ENCODE measurements at places on chromosomes 16 and 17.

GRCh38 chr17:22461460-22462145, 769.3 kb downstream of the KCNJ18 start:
- DNase-seq: no peak

- DNase-seq: no peak
These were observed 183.5 kb downstream of the PHKB start for GRCh38 chr16:47644661-47645060.

DNA sequence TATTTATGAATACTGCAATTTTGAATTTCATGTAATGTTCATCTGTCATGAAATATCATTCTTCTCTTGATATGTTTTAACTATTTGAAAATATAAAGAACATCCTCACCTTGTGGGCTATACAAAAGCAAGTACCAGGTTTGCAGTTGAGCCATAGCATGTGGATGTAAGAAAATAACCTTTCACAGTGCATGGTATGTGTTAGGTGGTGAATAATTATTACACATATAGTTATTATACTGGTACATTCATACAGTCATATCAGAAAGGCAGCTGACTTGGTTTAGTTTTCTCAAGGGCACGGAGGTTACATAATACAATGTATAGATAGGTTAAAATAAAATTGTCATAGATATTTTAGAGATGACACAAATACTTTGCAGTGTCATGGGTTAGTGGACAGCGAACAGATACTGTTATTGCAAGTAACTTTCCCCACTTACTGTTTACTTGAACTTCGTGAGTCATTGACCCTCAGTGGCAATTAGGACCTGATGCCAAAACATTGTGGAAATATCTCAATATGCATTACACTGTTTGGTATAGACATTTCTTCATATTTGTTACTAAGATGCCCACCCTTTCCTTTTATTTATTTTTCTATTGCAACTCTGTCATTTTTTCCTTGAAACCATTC, 445.4 kb upstream of the GOT2 start:
- no peak for DNase-seq

DNA sequence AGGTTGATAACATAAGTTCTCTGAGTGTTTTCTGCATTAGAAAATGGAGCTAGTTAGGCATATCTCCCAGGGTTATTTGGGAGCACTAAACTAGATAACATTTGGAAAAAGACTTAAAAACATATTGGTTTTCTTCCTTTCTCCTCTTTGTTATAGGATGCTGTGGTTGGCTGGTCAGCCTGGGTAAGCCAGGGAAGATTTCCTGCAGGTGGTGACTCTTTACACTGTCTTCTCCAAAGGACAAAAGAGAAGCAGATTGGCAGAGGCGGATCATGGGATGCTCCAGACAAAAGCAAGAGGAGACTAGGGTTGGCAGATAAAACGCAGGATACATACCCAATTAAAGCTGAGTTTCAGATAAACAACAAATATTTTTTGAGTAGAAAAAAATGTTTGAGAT, 6.2 kb upstream of the CRYBA1 start:
- no peak for DNase-seq

DNA sequence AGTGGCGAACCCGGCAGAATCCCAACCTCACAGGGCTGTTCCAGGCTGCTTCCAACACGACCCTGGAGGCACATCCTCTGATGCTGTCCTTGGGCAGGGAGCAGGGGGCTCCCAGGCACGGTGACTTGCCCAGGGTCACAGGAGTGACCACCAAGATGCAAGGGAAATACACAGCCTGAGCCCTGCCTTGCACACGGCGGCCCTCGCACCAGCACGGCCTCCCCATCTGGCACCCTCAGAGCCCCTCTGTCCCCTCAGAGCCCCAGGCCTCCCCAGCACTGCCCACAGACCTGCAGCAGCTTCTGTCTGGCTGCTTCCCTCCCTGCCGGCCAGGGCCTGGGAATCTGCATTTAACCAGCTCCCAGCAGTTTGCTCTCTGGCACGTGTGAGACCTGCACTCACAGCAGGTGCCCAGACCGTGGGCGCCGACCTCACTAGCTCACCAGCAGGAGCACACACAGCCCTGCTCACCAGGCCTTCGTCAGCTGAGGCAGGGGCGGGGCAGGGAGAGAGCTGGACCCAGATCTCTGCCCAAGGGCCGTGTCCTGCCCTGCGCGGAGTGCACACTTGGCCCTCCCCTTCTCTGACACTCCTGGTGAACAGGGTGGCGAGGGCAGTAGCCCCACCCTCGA, 29.7 kb upstream of the ZC3H18 start:
- no peak for DNase-seq

GRCh38 chr17:2034806-2035540, 5.0 kb downstream of the DPH1 start:
- DNase-seq: no peak

- DNase-seq: no peak
These were observed 1503.7 kb downstream of the CDH11 start for GRCh38 chr16:63617990-63618763.

- no peak for DNase-seq
These were observed 112.6 kb downstream of the IRF8 start for GRCh38 chr16:86011532-86011931.

- no peak for DNase-seq
These were observed 16.1 kb downstream of the DDX42 start for GRCh38 chr17:63790057-63790456.

DNA sequence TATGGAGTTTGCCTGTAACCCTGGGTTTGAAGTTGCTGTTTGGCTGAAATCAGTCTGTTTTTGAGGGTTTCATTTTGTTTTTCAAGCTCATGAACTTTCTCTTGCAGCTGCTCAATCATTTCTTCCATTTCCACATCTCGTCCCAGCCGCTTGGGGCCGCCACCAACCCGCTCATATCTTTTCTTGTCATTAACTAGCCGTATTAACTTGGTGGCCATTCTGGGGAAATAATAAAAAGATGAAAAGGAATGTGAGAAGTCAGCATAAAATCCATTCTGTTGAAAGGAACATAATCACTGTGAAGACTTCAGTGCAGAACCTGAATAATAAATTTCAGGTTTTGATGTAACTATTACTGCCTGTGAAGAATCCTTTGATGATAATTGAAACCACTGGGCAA, 11.5 kb downstream of the RPGRIP1L start:
- no peak for DNase-seq

DNA sequence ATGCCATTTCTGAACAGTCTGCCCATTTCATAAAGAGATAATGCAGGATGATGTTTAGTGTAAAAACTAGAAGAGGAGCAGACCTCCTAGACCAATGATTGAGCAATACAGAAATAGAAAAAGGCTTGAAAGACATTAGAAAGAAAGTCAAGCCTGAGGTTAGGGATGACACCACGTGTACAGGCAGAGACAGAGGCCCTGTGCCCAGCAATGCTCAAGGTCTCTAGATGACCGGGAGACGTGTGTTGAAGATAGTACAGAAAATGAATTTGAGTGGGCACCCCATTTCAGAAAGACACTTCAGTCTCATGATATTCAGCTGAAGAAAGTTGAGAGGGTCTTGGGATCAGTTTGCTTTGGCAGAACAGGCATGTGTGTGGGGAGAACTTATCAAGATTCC, 5.4 kb downstream of the GID4 start:
- no peak for DNase-seq

GRCh38 chr16:27772093-27772825, 222.3 kb downstream of the KATNIP start:
- no peak for DNase-seq

GRCh38 chr17:31413874-31414549, 22.5 kb downstream of the RAB11FIP4 start:
- no peak for DNase-seq

- DNase-seq: no peak
These were observed 33.5 kb downstream of the SRL start for GRCh38 chr16:4208341-4208751.

DNA sequence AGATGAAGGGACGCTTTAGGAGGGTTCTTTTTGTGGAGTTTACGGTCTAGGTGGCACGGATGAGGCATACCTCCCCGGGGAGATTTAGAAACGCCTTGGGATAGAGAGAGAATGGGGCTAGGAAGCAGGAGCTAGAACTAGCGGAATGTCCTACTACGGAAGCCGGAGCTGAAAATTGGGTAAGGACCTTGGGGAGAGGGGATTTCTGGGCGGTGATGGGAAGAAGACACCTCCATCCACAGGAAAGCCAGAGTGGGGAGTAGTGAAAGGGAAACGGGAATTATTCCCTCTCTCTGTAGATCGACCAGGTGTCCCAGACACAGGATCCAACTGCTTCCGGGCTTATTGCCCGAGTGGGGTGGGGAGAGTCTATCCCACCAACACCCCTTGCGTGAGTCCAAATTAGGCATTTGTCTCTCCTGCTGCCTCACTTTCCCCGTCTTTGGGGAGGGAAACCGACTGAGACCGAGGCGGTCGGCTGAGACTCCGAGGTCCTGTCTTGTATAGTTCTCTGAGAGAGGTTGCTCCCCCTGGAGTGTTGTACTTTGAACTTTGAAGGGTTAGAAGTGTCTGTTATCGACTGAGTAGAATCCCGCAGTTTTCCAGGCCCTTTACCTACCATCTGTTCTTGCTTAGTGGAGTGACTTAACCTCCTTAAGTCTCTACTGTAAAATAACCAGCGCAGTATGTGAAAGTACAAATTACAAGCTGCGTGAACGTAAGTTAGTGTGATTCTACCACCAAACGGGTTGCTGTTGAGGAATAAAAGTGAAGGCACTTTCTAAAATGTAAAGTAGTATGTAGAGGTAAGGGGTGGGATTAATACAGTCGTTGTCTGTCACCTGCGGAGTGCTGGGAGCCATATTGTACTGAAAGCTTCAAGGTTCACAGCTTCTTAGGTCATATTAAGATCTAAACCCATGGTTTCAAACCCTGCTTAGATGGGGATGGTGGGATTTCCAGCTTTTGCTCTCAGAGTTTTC, 1.0 kb downstream of the RSPRY1 start:
- DNase-seq: no peak

- DNase-seq: no peak
These were observed 2.9 kb downstream of the SRSF2 start for GRCh38 chr17:76734080-76734840.

DNA sequence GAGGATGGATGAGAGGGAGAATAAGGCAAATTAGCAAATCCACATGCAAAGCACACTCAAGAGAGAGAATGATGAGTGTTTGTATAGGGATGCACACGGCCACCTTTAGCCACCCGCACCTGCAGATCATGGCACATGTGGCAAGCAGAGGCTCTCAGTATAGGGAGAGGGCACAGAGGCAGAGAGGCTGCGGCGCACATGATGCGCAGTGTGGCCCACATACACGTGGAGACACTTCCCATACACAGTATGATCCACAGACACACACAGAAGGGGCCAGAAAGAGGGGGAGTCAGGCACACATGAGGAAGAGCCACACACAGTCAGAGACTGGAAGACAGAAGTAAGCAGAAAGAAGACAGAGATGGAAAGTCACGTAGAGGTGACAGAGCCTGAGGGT, 6.5 kb upstream of the CHD3 start:
- DNase-seq: no peak

GRCh38 chr17:43953746-43954145, at the start of gene PYY:
Gene PYY, minus strand, starts transcription at chr17:43953940. Its CDS starts 457 bp downstream, at chr17:43953483.
- no peak for DNase-seq

- no peak for DNase-seq
These were observed 99.8 kb downstream of the SMG6 start for GRCh38 chr17:2203818-2204217.

GRCh38 chr17:28744972-28745785, 1.4 kb downstream of the TRAF4 start:
- DNase-seq: no peak

DNA sequence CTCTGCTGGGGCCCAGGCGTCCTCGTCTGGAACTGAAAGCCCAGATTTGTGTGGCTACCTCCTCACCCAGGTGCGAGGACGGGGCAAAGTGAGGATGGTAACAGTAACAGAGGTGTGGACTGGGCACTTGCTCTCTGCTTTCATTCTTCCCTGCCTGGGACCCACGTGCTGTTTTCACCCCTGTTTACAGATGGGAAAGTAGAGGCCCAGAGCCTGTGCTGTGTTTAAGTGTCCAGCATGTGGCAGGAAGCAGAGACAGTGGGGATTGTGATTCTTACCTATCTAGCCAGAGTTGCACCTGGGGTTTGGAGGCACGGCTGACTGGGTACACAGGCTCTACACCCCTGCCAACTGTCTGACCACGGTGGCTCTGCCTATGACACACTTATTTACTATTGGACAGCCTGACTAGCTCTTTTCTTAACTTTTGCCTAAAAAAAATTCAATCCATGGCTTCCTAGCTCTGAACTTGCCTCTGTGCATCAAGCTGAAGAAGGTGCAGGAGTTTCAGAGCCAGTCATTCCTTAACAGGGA, 155.4 kb downstream of the CLEC16A start:
- no peak for DNase-seq

DNA sequence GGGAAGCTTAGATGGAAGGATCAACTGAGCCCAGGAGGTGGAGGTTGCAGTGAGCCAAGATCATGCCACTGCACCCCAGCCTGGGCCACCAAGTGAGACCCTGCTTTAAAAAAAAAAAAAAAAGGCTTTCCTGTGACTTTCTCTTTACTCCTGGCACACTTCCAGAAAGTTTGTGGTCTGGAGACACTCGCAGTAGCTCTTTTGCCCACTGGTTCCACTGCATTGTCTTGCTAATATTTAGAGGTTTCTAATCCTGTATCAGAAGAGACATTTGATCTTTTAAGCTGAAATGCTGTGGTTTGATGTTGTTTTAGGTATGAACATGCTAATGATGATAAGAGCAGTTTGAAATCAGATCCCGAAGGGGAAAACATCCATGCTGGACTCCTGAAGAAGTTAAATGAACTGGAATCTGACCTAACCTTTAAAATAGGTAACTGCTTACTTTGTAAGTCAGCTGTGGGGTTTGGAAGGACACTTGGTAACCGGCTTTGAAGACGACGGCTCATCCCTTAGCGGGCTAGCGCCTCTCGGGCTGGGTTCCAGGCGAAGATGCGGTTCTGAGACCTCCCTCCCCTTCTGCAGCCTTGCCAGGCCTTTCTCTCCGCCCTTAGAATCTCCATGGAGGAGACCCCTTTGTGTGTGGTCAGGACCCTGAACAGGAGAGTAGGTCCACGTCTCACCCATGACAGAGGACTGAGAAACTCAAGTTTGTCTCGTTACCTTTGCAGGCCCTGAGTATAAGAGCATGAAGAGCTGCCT, 23.1 kb downstream of the NTAN1 start:
- DNase-seq: no peak

Measured in NCI-H187 (cell line).